ENCODE measurements at places on chromosomes 16 and 17.

DNA sequence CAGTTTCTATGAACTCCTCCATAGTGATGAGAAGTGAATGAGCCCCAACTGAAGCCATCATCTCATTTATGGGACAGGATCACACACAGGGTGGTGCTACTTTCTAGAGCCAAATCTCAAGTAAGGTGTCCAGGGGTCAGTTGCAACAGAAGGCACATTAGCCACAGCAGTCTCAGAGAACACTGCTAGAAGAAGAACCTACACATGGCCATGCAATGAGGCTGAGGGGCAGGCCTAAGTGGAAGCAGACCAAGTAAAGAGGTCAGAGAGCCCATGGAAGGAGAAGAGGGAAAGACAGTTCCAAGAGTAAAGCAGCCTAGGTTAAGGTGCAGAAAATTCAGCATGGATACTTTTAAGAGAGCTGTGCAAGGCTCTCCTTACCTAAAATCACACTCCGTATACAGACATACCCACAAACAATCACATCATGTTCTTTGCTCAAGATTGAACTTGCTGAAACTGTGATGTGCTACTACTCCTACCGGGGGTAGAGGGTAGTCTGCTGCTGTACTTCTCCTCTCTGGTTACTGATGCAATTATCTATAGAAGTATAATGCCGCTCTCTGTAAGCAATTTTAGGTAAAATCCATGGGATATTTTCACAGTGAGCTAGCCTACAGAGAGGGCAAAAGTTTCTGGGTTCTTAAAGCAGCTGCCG is 1.7 kb downstream of the ABCA8 start:
- no peak for DNase-seq

GRCh38 chr17:4249452-4250029 is 14.2 kb downstream of the ANKFY1 start:
- no peak for DNase-seq

DNA sequence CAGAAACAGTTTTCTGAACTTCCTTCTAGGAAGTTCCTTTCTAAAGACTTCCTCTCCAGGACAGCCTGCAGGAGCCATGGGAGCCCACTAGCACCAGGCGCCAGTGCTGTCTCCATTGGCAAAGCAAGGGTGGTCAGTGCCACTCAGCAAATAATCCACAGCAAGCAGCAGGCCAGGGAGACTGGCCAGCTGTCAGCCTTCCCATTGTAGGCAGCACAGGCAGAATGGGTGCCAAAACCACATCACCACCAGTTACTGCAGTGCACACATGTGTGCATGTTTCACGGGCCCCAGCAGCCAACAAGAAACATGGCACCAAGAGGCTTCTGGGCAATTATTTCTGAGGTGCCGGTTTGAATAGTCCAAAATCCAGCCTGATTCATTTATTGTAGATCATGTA is 26.7 kb downstream of the DNASE1 start:
- no peak for DNase-seq

- no peak for DNase-seq
Observed at GRCh38 chr17:82787081-82787848, 35.4 kb downstream of the TBCD start.

DNA sequence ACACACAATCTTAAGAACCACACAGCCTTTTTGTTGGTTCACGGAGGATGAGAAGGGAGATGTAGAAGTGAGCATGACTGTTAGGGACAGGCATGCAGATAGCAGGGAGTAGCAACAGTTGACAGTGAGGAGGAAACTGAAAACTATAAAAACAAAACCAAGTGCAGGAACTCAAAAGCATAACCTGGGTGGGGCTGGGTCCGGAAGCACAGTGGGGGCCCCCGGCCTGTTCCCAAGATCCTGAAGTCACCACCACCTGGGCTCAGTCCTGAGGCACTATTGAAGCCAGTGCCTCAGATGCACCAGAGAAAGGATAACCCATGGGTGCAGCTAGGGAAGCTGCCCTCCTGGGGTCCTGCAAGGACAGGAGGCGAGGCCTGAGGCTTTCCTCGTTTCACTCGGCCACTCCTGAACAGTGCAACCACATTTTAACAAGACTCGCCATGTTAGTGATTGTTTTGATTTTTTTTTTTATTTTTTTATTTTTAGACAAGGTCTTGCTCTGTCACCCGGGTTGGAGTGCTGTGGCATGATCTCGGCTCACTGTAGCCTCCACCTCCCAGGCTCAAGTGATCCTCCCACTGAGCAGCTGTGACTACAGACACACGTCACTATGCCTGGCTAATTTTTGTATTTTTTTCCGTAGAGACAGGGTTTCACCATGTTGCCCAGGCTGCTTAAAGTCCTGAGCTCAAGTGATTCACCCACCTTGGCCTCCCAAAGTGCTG is 27.7 kb upstream of the CBX4 start:
- no peak for DNase-seq

DNA sequence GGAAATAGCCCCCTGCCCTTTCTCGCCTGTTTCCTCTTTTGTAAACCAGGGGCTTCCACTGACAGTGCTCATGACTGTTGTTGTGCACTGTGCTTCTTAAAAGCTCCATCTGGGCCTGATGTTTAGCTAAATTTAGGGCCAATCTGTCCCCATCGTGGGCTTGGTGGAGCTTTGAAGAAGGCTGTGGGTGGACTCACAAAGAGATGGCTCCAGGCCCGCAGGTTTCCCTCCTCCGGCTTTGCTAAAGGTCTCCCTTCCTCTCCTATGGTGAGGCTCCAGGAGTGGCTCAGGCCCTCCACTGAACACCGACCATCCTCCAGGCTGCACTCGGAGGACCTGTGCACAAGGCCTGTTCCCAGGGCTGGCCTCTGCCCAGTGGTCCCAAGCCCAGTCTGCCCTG is 30.2 kb upstream of the XPO6 start:
- DNase-seq = no peak

Data from activated naive CD4-positive, alpha-beta T cell treated with Interleukin-2 at 50 U/mL for 16 hours (primary cell).